Glutamatergic neuron (in vitro differentiated cells): ENCODE measurements at places on chromosomes 16 and 17. TPM values are rescaled to one million over a fixed set of nuclear protein-coding genes. Genes with fewer than 3 reads are reported as not detected.

GRCh38 chr17:27336184-27336583 is 42.3 kb downstream of the WSB1 start:
- DNase-seq = no peak

DNA sequence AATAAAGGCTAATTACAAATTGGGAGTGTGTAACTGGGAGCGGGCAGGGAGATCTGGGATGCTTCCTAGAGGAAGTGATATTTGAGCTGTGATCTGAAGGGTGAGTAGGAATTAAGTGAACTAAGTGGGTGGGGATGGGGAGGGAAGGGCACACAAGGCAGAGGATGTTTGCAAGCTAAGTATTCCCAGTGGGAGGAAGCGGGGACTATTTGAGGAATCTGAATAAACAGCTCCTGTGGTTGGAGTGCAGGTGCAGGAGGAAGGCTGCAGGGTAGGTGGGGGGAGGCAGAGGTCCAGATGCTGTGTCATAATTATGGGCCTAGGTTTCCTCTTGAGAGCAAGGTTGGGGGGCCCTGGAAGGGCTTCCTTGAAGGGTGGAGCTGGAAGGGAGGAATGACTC is 102.1 kb upstream of the HS3ST2 start:
- DNase-seq = no peak

GRCh38 chr17:43787728-43788127 is 7.5 kb downstream of the CFAP97D1 start:
- no peak for DNase-seq

DNA sequence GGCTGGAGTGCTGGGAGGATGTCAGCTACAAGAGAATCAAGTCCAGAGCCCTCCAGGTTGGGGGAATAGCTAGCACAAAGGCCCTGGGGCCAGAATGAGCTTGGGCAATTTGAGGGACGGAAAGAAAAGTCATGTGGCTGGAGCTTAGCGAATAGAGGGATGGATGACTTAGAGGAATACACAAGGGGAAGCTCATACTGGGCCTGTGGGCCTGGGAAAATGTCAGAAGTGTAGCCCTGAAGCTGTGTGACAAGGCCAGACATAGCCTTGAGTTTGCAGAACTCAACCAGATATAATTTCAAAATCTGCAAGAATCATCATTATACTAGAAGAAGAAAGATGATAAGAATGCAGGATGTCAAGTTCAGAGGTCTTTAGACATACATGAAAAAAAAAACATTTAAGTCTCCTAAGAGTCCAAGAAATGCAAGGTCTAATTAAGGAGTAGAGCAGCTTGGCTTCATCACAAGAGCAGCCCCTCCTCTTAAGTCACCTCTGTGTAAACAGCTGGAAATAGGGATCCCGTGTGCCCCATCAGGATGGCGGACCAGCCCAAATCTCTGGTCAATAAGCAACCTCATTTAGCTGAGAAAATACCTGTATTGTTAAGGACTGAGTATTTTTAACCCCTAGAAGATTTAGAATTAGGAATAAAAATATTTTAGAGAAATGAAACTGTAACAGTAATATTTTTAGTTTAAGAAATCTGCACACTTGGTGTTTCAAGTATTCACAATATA is 66.6 kb downstream of the ABCC12 start:
- DNase-seq = no peak

DNA sequence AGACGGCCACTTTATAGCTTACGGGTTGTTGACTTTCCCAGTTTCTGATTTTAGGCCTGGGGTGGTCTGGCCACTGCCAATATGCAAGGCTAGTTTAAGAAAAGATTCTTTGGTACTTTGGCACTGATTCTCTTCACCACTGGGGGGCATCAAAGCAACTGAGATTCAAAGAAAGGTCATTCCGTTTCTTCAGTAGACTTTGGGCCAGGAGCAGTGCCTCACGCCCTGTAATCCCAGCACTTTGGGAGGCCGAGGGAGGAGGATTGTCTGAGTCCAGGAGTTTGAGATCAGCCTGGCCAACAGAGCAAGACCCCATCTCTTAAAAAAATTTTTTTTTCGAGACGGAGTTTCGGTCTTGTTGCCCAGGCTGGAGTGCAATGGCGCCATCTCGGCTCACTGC is 53.0 kb downstream of the RPA1 start:
- peak; percentile 29 for DNase-seq

- DNase-seq = no peak
Measured at GRCh38 chr17:34222722-34223497, 32.2 kb upstream of the CCL2 start.

DNA sequence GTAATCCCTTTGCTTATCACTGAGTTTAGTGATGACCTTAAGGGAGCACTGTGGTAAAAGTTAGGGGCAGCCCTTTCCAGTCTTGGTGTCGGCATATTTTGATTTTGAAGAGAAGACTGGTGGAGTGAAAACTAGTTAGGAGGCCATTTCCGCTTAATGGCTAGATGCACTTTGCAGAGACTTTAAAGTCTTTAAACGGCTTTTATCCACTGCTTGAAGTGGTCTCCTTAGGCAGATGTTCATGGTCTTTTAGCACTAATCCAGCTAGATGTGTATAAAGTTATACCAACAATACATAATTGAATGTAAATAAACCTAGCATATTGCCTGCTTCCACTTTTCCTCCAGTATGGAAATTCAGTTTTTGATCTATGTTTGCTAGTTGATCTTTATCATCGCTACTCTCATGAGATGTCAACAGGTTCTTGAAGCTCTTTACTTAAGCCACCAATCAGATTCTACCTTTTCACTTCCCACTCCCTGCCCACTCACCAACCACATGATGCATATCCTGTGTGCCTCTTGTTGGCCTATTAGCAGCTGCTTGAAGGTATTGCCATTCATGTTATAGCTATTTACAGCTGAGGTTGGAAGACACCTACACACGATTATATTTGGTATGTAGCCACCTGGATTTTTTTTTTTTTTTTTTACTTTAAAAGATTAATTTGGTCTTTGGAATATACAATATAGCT is 132.0 kb downstream of the NLK start:
- no peak for DNase-seq

CTRB2 gene
- not detected for total RNA-seq

SPNS2 gene
- 73.0 TPM for total RNA-seq

BTBD17 gene
- 310 TPM for total RNA-seq

DNA sequence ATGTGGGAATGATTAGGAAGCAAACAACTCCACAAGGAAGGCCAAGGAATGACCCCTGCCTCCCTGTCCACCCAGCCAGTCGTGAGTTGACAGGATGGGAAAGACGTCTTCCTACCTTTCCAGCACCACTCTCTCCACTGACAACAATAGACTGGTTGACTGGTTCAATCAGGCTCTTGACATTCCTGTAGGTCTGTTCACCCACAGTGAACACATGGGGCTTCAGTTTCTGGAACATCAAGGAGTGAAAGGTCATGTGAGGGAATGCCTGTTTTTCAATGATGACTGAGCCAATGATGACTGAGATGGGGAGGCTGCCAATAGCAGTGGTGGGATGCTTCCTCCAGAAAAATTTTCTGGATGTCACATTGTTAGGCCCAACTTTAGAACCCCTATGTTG is 9.6 kb downstream of the MYO19 start:
- DNase-seq = no peak

GRCh38 chr16:23286131-23286532 is 16.0 kb upstream of the SCNN1B start:
- DNase-seq = no peak

STAT5A gene
- 3.4 TPM for total RNA-seq

GRCh38 chr17:76333673-76334505 is 19.8 kb downstream of the PRPSAP1 start:
- DNase-seq = no peak

NETO2 gene
- total RNA-seq = 26.3 TPM

GRCh38 chr17:30332057-30332542 is 1.8 kb downstream of the TMIGD1 start:
- no peak for DNase-seq

- no peak for DNase-seq
Measured at GRCh38 chr16:81641395-81642106, 137.5 kb upstream of the PLCG2 start.

DNA sequence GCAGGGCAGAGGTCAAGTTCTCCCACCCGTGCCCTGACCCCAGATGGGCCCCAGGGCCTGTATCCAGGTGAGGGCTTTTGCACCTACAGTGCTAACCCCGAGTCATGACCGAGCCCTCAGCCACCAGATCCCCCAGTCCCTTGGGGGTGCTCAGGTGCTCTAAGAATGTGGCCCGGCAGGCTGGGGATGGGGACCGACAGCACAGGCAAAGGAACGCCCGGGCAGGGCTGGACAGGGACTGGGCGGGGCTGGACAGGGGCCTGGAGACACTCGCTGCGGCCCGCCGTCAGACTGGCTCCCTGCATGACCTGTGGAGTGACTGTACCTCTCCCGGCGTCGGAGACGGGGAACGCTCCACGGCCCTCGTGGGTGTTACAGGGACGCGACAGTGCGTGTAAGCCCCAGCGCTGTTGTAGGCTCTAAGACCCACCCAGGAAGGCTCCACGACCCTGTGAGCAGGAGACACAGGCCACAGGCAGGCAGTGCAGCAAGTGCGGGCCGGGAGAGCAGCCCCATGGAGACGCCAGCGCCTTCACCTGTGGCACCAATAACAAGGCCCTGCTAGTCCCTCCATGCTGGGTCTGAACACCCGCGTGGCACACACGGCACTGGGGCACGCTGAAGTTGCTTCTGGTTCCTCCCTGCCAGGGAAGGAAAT is 38.8 kb downstream of the CBFA2T3 start:
- DNase-seq = no peak

PRAC2 gene
- total RNA-seq = not detected

- no peak for DNase-seq
Measured at GRCh38 chr17:65886315-65887245, 305.4 kb downstream of the CEP112 start.

DNA sequence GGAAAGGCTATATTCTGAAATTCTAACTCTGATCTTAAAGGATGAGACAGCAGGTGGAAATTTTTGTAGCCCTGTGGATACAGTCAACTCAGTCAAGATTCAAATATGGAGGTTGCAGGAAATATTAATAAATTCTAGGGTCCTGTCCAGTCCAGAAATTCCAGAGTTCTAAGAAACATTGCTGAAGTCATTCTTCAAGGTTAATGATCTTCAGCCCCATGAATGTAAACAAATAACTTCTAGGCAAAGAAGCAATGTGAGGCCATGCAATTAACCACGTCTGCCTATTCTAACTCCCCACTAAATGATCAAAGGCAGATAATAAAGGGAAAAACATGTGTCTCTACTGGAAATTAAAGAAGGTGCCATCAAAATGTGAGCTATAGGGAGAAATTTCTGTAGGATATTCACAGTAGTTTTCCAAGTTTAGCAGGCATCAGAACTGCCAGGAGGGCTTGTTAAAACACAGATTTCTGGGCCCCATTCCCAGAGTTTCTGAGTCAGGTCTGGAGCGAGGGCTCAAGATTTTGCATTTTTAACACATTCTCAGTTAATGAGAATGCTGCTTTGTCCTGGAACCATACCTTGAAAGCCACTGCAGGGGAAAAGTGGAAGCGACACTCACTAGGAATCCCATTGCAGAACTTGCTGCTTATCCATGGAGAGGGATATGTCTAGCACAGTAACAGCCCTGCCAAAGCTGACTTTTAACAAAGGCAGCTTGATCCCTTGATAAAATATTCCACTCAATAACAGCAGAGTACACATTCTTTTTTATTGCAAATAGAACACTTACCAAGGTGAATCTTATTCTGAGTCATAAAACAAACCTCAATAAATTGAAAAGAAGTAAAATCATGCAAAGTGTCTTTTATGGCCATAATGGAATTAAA is 61.8 kb downstream of the DNAH3 start:
- DNase-seq = no peak

- no peak for DNase-seq
Measured at GRCh38 chr17:47618410-47618809, 31.3 kb upstream of the KPNB1 start.

GRCh38 chr16:2022723-2023091 is 3.1 kb downstream of the NPW start:
- DNase-seq = no peak

DNA sequence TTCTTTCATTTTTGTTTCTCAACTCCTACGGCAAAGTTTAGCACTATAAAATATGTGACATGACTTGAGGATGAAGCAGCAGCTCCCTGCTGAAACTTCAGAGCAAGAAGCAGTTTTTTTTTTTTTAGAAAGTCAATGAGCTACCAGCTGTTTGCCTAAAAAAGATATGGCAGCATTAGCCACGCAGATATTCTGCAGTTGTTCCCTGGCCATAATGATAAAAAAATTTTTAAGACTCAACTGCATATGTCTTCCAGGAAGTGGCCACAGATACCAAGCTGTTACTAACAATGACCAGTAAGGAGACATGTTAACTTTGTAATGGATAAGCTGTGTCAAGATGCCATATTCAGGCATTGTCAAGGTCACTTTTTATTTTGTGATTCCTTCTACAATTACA is 319.6 kb upstream of the CDH11 start:
- no peak for DNase-seq

KRTAP2-3 gene
- total RNA-seq = not detected

DNA sequence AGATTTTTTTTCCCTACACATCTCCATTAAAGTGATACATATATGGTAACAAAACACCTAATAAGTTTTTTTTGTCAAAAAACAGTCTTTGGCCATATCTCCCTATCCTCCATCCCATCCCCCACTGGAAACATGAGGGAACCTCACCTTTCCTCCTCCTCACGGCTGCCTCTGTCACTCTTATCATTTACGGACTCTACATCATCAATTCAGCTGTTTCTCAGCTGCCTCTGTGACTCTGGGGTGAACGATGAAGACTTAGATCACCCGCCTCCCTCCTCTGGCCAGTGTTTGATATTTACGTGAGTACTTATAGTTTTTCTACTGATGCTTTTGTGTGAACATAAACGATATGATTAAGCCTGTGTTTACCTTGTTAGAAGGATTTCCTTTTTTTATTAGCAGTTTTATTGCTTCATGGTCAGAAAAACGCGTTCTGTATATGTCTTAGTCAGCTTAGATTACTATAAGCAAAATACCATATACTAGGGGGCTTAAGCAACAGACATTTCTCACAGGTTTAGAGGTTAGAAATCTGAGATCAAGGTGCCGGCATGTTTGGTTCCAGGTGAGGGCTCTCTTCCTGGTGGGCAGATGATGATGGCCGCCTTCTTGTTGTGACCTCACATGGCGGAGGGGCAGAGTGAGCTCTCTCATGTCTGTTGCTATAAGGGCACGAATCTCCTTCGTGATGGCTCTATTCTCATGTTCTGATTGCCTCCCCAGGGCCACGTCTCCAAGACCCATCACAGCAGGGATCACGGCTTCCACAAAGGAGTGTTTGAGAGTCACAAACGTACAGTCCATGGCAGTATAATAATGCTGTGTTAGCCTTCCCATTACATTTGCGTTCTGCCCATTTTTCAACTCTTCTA is 32.1 kb downstream of the DNAH17 start:
- no peak for DNase-seq

DNA sequence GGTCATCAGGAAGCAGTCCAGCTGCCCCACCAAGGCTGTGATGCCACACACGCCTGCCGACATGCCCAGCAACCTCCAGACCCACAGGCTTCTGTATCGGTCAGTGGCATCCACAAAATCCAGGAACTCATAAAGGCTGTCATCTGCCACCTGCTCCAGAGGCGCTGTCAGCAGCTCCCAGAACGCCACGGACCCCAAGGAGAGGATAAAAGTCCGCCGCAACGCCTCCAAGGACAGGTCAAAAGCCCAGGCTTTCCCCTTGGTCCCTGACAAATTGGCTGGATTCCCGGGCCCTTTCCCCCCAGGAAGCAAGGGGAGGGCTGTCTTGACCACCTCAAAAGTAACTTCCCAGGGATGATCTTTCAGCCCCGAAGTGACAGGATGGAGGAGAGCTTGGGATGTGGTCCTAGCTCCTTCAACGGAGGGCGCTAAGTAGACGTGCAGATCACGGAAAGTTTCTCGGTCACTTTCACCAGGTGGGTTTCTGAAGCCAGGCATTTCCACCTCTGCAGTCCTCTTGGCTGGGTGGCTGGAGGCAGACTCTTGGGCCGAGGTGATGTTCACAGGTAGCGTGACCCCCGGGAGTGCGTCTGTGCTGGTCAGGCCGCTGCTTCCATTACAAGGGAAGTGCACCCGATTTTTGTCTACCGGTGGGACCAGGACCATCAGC is 854 bp downstream of the MFSD6L start:
- no peak for DNase-seq
